COLO829 (cell line): ENCODE measurements at places on chromosomes 6 and 20.

DNA sequence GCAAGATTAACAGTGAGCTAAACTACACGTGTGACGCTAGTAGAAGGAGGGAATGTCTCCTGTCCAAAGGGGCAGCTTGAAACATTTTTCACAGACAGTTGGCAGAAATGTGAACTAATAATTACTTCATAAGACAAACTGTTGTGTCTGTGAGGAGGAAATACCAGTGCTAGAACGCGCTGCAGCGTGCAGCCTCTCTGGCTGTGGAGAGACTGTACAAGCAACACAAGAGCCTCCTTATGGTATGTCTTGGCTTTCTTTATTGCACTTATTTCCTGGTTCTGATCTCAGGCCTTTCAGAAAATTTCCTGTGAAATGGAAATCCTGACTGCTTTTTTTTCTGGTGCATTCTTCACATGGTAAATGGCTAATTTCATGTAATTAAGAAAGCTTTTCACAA is 25.3 kb upstream of the TIAM2 start:
- DNase-seq, result no peak

- no peak for DNase-seq
Measured at GRCh38 chr6:124434421-124434820, 527.8 kb upstream of the RNF217 start.

- DNase-seq, result no peak
Measured at GRCh38 chr20:33443006-33443511, 504 bp downstream of the SNTA1 start.

DNA sequence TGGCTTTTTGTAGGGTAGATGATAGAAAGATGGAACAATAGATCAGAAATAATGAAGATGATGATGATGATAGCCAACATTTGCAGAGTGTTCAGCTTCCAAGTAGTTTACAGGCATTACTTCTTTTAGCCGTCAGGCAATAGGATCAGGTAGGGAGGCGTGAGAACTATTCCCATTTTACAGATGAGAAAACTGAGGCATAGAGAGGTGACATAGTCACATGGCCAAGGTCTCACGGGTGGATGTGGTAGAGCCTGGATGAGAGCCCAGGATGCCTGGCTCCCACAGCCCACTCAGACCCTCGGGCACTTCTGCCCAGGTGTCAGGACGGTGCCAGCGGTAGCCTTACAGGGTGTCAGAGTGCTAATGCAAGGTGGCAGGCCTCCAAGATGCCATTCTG is 26.0 kb upstream of the TM9SF4 start:
- DNase-seq, result no peak

- DNase-seq, result no peak
Measured at GRCh38 chr20:1319051-1319450, 9.9 kb downstream of the SDCBP2 start.

DNA sequence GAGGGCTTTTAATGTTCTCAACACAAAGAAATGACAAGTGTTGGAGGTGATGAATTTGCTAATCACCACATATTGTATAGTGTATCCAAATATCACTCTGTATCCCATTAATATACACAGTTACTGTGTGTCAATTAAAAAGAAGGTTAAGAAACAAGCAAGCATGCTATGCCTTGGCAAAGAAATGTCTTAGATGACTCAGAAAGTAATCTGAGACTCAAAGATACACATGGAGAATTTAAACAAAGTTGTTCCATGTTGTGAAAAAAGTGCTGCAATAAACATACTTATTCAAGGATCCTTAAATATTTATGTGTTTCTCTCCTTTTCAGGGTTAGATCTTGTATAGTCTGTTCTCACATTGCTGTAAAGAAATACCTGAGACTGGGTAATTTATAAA is 300.9 kb downstream of the DHX35 start:
- DNase-seq, result no peak

GRCh38 chr6:43013097-43013842 is 476 bp downstream of the MEA1 start:
- no peak for DNase-seq

- no peak for DNase-seq
Measured at GRCh38 chr6:3237761-3238662, 10.6 kb upstream of the TUBB2B start.

DNA sequence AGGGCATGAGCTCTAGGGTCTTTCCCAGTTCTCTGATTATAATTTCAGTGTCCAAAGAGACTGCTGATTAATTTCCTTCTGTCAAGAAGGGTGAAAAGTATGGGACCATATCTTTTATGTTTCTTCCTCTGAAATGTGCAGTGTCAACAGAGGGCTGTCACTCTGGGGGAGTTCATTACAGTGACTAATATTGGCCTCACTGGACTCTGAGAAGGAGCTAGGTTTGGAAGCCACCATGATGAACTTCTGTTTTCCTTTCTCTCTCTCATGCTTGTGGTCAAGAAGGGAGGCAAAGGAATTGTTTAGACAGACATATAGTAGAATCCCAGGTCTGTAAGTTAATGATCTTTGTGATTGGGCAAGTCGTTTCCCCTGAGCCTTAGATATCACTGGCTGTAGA is 41.8 kb upstream of the BMP6 start:
- DNase-seq, result no peak

- no peak for DNase-seq
Measured at GRCh38 chr20:2537101-2537500, 728 bp downstream of the TMC2 start.

- no peak for DNase-seq
Measured at GRCh38 chr6:4928426-4928825, 75.4 kb downstream of the RPP40 start.

- DNase-seq, result no peak
Measured at GRCh38 chr20:32536851-32537656, 48.1 kb downstream of the NOL4L start.

GRCh38 chr6:147712841-147713240 is 204.4 kb downstream of the SAMD5 start:
- no peak for DNase-seq

DNA sequence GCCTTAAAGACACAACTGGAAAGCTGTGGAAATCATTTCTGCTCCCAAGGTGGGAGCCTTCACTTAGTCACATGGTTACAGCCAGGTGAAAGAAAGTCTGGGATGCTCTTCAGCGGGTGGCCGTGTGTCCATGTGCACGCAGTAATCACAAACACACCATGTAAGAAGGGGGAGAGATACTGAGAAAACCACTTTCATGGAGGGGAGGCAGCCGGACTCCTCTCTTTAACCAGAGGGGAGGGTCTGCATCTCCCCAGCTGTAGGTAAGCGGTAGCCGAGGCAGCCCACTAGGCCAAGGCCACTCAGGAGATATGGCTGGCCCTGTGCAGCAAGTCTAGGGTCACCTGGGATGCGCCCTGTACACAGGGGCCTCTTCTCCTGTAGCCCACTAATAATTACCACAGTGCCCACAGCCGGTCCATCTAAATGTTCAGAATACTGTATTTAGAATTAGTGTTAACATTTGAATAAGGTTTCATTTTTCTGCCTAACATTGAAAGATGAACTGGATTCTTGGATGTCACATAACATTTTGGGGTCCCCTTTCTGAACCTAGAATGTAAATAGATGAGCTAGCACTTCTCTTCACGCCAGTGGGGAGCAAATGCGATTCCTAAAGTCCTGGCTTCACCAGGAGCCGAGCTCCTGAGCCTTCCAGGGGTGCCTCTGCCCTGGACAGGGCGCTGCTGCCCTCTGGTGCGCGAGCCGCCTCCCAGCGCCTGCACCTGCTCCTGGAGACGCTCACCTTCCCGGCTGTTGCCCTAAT is 15.9 kb downstream of the GPR31 start:
- peak; percentile 22 for DNase-seq

- DNase-seq, result no peak
Measured at GRCh38 chr20:63344616-63345327, 16.4 kb downstream of the CHRNA4 start.

DNA sequence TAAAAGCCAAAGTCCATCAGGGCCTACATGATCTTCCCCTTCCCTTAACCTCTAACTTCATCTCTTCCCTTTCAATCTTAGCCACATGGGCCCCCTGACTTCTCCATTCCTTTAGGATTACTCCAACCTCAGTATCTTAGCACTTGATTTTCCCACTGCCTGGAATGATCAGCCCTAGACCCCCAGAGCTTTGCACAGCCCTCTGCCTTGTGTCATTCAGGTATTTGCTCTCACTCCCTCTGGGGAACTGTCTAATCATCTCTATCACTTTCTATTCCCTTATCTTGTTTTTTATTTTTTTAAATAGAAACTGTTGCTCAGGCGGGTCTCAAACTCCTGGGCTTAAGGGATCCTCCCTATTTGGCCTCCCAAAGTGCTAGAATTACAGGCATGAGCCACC is 13.3 kb upstream of the ZNFX1 start:
- no peak for DNase-seq

DNA sequence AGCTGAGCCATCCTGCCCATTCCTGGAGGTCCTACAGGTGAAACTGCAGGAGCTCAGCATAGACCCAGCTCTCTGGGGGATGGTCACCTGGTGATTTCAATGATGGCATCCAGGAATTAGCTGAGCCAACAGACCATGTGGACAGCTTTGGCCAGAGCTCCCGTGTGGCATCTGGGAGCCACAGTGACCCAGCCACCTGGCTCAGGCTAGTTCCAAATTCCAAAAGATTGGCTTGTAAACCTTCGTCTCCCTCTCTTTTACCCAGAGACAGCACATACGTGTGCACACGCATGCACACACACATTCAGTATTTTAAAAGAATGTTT is 44.0 kb downstream of the SIRPA start:
- DNase-seq, result no peak

DNA sequence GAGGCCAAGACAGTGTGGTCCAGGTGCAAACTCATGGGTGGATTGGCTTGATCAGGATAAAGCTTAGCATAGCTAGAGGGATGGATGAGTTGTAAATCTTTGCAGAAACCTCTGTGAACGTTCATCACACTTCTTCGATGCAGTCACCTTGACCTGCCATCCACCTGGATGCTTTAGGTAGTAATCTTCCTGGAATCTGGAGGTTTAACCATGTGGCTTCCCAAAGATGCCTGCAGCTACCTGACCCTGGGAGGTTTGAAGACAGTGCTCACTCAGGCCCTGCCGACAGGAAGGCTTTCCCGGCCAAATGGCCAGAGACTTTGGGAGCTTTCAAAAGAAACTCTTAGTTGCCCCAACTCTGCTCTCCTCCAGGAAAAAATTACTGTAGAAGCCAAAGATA is 55.4 kb upstream of the ERVFRD-1 start:
- no peak for DNase-seq

DNA sequence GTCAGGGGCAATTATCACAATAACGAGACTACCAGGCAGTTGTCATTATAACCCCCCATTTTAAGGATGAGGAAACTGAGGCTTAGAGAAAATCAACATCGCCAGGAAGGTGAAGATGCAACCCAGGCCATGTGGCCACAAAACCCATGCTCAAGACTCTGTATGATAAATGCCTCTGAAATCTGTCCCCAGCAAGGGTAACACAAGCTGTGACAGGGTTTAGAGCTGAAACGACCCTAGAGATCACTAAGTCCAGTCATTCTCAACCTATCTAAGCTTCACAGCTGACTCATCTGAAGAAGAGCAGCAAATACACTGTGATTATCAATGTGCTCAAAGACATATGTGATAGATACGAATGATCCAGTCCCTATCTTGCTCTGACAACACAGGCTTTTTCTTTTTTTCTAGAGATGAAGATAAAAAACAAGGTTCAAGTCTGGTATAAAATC is 47.0 kb downstream of the ARHGAP18 start:
- no peak for DNase-seq

GRCh38 chr6:99590728-99591672 is 15.6 kb upstream of the PRDM13 start:
- DNase-seq, result no peak

GRCh38 chr6:107780226-107780625 is 43.9 kb downstream of the SCML4 start:
- DNase-seq, result no peak

DNA sequence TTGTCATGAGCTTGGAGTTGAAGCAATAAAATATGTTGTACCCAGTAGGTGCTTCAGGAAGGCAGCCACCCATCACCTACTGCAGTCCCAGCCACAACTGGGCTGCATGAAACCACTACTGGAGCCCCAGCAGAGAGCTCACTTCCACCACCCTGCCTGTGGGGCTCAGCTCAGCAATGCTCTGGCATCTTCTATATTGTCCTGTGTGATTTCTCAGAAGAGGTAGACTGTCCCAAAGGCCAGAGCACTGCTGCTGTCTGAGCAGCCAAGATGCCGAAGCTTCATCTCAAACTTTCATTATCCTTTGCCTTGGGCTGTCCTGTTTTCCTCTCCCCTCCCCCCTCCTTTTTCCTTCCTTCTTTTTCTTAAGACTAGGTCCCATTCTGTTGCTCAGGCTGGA is 126.9 kb downstream of the DHX35 start:
- no peak for DNase-seq

- DNase-seq, result no peak
Measured at GRCh38 chr20:46797206-46797605, 87.8 kb downstream of the SLC2A10 start.

DNA sequence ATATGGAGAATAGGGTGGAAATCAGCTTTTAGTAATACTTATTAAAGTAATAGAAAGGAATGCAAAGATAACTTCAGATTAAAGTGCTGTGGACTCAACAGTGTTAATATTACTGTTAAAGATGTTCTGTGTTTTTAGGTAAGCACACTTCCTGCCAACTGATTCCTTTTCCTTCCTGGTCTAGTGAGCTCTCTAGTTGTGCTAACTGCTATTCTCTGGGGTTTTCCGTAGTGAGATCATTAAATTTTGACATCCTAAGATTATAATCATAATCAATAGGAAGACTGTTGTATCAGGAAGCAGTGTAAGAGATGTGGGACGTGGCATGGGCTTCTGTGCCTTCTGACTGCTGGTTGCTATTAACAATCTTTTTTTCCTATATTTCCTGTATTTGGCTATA is 1.2 kb upstream of the TMEM217 start:
- DNase-seq, result no peak

DNA sequence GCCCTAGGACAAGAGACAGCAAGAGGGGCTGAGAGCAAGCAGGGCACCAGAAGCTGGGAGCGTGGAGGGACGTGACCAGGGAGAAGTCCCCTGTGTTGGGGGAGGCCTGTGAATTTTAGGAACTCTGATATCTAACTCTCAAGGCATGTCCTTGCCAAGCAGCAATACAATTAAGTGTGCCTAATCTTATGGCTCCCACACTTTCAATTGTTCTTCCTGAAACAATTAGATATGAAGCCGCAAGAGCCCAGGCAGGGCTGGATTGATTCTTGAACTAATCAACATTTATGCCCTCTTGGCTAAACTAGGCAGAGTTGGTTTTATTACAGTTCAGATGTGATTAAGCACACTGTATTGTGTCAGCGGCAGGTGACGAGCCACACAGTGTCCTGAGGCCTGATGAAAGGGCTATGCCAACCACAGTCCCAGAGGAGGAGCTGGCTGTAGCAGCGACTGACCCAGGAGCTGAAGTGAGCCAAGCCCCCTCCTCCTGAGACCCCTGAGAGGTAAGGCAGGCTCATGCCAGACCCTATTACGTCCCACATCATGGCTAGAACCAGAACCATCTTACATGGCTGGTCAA is 4.2 kb upstream of the MAVS start:
- DNase-seq, result no peak
